A172 (cell line): ENCODE measurements at places on chromosomes 12 and 14.
A peak's percentile ranks its signal among the peaks of the same experiment; 100 is the strongest.

DNA sequence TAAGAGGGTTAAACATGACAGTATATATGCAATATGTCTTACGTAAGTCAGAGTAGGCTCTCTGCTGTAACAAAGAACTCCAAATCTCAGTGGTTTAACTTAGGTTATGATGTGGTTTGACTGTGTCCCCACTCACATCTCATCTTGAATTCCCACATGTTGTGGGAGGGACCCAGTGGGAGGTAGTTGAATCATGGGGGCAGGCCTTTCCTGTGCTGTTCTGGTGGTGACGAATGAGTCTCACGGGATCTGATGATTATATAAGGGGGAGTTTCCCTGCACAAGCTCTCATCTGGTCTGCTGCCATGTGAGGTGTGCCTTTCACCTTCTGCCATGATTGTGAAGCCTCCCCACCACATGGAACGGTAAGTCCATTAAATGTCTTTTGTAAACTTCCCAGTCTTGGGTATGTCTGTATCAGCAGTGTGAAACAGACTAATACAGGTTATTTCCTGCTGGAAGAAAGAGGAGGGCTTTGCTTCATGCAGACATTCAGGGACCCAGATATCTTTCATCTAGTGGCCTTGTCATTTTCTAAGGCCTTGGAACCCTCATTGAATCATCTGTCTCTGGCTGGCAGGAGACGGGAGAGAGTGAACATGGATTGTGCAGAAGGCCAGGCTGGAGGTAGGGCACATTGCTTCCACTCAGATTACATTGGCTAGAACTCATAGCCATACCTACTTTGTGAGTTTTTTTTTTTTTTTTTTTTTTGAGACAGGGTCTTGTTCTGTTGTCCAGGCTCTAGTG, 96.1 kb downstream of the CRADD start:
- DNase-seq, result peak; percentile 58

- DNase-seq, result no peak
These were observed at the start of gene GPR33 for GRCh38 chr14:31487886-31488285. TSS of gene GPR33 (minus strand) at chr14:31488039. CDS start at chr14:31483965, 4,074 bp downstream.

DNA sequence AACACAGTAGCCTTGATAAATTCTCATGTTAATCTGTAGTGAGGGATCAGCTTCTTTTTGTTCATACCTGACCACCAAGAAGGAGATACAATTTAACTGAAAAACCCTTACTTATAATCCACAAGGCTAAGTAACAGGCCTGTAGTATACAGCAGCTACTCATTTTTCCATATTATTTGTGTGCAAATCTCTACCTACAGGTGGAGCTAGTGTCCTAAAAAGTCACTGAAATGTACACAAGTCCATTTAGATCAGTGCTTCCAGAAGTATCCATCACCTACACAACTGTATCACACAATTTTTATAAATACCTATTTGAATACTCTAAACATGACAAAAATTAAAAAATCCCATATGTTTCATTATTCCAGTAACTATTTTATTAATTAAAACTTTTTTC, 173.2 kb downstream of the SLC35F4 start:
- peak; percentile 16 for DNase-seq

DNA sequence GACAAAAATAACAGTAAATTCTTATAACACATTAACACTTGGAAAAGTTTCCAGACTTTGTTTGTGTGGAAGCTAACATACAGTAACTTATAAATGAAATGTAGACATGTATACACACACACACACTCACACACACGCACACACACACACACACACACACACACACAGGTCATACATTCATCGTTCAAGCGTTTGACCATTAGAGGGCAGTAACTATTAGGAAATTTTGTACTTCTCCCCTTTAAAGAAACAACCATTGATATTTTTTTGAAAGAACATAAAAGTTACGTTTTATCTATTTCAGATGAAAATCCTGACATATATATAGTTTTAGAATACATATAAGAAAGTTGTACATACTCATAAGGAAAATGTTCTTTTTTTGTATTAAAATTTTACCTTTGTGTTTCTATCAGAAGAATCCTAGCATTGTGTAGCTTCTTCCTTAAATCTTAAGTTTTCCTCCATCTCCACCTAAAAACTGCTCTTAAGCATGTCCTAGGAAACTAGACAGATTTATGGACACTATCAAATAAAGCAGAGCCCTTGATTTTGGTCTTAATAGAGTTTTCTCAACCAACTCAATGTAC, 29.0 kb downstream of the PTPRQ start:
- DNase-seq, result peak; percentile 50

- no peak for DNase-seq
These were observed 2.6 kb downstream of the CYP46A1 start for GRCh38 chr14:99686557-99687283.

GRCh38 chr12:117518594-117519270, 157.3 kb upstream of the NOS1 start:
- peak; percentile 22 for DNase-seq

GRCh38 chr14:68164711-68165113, 345.1 kb downstream of the RAD51B start:
- DNase-seq, result no peak

DNA sequence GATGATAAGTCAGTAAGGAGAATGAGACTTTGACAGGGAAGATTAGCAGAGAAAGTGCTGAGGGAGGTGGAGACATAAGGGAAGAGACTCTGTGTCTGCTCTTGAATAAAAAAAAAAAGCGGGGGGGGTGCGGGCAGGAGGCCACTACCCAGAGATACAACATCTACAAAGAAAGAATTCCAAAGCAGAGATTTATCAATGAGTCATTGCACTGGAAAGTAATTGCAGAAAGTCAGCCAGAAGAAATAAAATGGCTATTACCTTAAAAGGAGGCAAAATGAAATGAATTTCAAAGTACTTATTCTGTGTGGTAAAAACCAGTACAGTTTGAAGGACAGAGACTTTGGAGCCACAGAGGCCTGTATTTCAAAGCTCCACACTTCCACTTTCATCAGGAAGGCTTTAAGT, 267.1 kb upstream of the PRKD1 start:
- DNase-seq, result peak; percentile 62

DNA sequence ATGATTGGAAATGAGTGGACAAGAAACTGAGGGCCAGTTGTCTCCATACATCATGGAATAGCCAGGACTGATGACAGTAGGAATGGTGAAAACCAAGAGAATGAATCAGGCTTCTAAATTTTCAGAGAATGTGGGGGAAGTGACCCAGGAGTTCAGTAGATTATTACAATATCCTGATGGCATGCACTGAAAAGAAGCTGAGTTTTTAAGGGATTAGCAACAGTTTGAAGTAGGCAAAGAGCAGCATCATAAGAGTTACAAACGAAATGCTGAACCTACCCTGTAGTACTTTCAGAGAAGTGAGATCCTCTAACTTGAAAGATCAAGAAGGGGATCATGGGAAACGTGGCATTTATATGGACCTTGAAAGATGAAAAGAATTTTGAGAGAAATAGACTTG, 13.2 kb downstream of the SLC2A14 start:
- peak; percentile 41 for DNase-seq

- DNase-seq, result peak; percentile 8
These were observed 1.9 kb downstream of the PPP1R3E start for GRCh38 chr14:23300687-23301223.

- DNase-seq, result no peak
These were observed 1.7 kb upstream of the RAD52 start for GRCh38 chr12:951176-951575.

- no peak for DNase-seq
These were observed 377.8 kb downstream of the FUT8 start for GRCh38 chr14:65790172-65790815.

DNA sequence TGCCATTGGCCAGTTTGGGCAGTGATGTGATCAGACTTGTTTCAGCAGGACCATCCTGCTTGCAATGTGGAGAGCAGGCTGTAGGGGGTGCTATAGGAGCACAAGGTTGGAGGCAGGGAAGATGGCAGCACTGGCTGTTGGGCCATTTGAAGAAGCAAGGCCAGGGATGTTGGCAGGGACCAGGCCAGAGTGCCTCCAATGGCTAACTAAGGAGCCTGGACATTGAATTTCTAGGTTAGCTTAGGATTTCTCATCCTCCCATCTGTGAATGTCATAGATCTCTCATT, 23.5 kb downstream of the FGF23 start:
- DNase-seq, result peak; percentile 7

- DNase-seq, result no peak
These were observed 535.7 kb upstream of the FBXO33 start for GRCh38 chr14:39967885-39968284.

- peak; percentile 40 for DNase-seq
These were observed 13.2 kb downstream of the FMNL3 start for GRCh38 chr12:49693931-49694444.

GRCh38 chr14:67719866-67720265, 18.2 kb downstream of the RDH12 start:
- no peak for DNase-seq
